Activated CD4-positive, alpha-beta T cell treated with anti-CD3 and anti-CD28 coated beads for 48 hours (primary cell): ENCODE measurements at places on chromosomes 5 and 9.

DNA sequence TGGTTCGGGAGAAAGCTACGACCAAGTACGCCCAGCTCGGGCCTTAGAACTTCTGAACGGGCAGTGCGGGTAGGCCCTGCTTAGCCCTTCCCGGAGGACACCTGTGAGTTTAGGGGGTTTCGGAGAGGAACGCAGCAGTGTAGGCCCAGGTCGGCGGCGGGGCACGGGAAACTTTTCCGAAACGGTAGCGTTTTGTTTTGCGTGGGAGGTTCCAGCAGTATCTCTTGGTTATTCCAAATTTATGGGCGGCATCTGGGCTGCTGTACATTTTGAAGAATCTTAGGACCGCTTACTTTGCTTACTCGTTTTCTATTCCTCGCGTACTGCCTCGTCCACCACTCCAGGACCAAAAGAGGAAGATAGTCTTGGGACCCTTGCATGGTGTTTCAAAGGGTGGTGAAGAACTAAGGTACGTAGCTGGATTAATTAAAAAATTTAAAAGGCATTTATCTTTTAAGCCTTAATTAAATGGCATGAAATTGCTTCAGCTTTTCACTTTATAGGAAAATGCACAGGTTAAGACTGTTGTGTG lies 492 bp downstream of the TENT2 start:
- DNase-seq, result no peak

GRCh38 chr5:178377583-178378270 lies 145.1 kb upstream of the PHYKPL start:
- no peak for DNase-seq

- DNase-seq, result no peak
Observed at GRCh38 chr9:123832858-123833650, 96.9 kb downstream of the DENND1A start.

GRCh38 chr9:15115041-15115440 lies 192.0 kb downstream of the TTC39B start:
- DNase-seq, result no peak

DNA sequence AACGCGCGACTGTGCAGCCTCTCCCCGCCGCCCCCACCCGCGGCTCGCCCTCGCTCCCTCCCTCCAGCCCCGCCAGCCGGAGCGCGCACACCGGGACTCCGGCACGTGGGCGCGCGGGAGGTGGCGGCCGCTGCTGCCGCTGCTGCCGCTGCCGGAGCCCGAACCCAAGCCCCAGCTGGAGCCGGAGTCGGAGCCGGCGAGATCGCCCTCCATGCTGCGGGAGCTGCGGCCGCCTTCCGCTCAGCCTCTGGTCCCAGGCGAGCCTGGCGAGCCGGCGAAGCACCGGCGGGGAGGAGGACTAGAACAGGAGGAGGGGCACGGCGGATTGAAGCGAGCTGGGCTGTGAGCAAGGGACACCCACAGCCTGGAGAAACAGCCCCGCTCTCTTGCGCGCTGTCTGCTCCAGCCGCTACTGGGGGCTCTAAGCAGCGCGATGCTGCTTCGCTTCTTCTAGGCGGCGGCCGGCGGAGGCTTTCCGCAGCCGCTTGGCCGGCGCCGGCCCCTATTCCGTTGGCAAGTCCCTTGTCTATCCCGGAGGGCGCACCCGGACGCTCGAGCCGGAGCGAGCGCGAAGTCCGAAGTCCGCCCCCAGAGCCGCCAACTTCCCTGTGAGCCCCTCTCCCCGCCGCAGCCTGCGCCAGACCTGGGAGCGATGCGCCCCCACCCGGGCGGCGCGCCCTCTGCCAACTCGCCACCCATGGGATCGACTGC lies 598.7 kb upstream of the SGCD start:
- DNase-seq, result no peak

DNA sequence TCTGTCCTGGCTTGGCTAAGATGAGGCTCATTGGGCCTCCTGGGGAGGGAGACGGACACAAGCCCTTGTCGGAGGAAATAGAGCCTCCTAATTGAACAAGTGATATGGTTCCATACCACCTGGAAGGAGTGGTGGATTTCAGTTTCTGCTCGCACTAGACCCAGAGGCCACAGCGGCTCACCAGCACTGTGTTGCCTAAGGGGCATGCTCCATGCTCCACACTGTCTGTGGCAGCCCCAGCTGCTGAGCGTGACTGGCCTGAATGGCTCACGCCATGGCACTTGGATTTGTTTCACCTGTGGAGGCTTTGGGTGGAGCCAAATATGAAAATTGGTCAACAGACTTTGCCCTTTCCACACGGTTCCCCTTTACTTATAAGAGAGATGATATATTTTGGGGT lies 181.1 kb downstream of the HSPA4 start:
- DNase-seq, result no peak

- peak; percentile 35 for DNase-seq
Observed at GRCh38 chr5:143606043-143606752, 202.7 kb upstream of the NR3C1 start.

DNA sequence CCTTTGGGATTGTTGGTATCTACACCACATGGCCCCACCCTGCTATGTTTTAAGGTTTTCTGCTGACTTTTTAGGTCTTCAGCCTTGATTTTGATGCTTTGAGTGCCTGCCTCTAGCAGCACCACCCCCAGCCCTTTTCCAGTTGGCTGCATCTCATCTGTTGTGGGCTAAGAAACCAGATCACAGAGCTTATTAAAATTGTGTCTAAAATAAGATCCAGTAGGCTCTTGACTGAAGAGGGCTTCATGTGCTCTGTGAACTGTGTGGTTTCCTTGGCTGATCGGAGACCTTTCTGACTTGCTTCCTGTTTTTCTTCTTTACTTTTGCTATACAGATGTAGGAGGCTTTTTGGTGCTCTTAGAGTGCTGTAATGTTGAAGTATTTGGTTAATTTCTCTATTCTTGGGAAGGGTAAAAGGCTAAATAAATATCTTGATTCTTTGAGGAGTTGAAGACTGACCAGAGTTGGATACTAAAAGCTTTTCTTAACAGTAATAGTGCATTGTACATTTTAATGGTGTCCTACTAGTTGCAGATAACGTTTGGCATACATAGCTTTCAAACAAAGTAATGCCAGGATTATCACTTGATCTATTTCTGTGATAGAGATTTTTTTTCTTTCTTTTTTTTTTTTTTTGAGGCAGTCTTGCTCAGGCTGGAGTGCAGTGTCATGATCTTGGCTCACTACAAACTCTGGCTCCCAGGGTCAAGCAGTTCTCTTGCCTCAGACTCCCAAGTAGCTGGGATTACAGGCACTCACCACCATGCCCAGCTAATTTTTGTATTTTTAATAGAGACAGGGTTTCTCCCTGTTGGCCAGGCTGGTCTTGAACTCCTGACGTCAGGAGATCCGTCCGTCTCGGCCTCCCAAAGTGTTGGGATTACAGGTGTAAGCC lies 4.5 kb downstream of the UBE2D2 start:
- DNase-seq, result peak; percentile 26

- no peak for DNase-seq
Observed at GRCh38 chr9:130177898-130178805, 5.9 kb downstream of the NCS1 start.

DNA sequence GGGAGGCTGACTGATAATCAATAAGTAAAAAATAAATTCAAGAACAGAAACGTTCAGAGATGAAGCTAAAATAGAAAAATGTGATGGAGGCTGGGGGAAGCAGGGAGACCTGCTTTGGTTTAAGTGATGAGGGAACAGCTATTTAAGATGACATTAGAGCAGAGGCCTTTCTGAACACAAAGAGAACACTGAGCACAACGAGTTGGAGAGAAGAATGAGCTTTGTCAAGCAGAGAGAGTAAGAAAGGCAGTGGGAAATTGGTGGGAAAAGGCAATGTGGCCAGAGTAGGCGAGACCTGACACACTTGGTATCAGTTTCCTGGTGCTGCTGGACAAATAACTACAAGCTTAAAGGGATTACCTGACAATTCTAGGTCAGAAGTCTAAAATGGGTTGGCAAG lies 20.0 kb downstream of the AUH start:
- no peak for DNase-seq

DNA sequence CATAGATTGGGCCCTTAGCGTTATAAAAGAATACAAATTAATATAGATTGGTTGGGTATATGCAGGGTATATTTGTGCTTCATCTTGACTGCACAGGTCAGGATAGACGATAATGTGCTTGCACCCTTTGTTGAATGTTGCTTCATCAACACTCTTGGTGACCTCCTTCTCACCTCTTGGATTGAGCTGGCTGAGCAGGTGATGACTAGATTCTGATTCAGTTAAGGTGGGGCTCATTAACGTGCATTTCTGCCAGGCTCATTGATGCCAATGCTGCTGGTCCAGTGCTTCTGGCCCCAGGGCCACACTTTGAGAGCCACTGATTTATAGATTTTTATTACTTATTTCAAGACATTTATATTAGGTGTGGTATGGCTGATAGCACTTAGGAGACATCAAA lies 27.7 kb downstream of the PCSK5 start:
- DNase-seq, result peak; percentile 25

GRCh38 chr5:28164568-28164967 lies 1126.2 kb upstream of the CDH9 start:
- DNase-seq, result no peak

GRCh38 chr5:113705657-113706056 lies 192.2 kb downstream of the YTHDC2 start:
- DNase-seq, result no peak

DNA sequence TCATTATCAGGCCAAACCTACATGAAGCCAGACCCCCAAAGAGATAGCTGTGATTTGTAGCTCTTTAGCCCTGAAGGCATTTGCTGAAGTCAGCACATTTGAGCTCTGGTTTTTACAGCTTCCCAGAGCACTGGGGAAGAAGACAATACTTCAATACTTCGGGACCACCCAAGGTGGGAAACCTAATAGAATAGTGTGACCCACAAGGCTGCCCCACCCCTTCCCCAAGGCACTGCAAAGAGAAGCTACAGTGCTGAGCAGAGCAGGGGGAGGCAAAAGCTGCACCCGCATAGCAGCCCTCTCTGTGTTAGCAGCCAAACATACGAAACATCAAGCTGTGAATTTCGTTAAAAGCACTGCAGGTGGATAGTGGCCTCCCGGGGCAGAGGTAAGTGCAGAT lies 87.3 kb downstream of the HSD17B3 start:
- DNase-seq, result no peak

DNA sequence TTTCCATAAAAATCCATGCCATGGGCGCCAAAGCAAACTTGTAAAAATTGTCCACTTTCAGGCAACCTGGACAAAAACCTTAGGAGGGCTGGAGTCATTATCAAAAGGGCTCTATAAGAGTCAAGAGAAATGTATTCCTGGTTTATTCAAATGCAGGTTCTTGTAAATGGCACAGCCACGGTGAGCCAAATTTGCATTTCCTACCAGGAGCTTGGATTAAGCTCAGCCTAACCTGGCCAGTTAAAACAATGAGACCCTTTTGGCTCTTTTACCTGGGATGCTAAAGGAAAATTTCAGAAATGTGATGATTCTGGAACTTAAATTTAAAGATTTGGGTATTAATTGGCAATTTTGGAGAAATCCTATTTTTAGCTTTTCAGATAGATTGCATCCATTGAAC lies 8.9 kb upstream of the ZNF474 start:
- no peak for DNase-seq

DNA sequence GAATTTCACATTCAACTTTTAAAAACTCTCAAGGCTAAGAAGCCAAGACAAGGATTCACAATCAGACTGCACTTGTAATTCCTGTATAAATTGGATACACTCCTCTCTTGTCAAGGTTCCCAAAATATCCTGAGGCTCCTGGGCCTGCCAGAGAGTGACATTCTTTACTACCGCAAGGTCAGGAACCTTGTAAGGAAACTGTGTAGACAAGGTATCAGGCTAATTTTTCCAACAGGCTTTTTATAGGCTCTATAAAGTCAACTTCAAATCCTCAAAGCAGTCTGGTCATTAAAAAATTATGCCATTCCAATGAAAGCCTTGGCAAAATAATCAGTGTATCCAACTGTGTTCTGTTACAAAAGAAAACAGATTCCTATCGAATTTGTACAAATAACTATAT lies 15.5 kb upstream of the PAIP1 start:
- DNase-seq, result no peak

DNA sequence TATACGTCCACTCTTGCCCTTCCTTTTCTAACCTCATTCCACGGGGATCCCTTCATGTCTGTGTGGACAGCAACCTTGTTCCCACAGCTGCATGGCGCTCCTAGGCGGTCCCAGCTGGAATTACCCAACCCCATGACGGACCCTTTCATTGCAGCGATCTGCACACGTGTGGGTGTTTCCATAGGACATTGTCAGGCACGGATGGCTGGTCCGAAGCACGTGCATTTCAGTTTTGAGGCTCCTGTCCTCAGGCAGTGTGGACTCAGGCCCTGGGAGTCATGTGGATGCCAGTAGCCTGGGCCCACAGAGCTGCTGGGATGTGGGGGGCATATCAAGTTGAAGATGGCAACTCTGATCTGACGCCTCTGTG lies 15.0 kb downstream of the CARD19 start:
- DNase-seq, result no peak

GRCh38 chr5:87777877-87778276 lies 365.1 kb upstream of the CCNH start:
- no peak for DNase-seq

GRCh38 chr5:57431759-57432158 lies 50.9 kb downstream of the ACTBL2 start:
- DNase-seq, result no peak

DNA sequence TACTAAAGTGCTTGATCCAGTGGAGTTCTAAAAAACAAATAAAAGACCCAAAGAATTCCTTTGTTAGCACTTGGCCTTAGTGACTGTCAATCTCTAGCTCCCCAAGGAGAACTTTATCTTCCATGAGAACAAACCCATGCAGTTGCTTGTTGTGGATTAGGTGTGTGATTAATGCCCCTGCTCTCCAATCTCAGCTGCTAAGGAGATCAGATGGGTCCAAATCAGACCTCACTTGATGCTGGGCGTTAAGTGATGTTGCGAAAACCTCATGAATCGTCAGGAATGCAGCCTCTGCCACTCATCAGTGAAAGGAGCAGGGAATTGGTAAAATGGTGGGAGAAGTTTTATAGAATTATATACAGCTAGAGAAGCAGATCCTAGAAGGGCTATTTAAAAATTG lies 133.7 kb downstream of the DMAC1 start:
- no peak for DNase-seq

DNA sequence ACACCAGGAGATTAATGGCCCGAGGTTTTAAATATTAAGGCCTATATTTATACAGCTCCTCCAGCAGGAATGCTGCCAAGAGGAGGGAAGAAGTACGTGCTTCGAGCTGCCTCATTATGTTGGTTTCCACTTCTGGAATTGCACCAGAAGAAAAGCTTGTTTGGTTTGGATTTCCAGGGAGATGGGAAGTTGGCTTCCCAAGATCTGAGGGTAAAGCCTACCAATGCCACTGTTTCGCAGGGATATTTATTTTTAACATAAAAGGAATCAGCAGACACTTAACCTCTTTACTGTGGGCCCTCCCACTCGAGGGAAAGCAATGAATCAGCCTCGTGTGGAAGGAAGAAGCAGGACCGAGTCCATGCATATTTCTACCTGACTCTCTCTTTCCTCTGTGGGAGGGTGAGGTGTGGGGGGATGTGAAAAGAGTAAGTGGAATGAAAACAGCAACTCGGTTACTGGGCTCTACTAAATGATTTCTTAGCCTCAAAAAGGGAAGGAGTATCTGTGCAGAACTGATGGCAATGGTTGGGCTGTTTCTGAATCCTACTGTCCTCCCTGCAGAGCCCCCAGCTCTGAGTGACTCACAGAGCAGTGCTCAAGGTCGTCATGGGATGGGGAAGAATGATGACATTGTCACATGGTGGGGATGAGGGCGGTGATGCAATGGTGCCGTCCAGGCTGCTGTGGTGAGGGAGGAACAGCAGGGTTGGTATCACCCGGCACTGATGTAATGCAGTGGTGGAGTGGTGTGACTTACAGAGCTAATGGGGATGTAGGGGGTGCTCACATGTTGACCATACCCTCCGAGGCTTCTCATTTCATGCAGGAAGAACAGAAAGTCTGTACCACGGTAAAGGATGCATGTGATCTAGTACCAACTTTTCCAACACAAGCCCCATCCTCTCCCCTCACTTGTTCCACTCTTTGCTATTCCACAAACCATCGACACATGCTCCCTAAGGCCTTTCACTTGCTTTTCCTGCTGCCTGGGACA lies 215.0 kb upstream of the PANK3 start:
- DNase-seq, result peak; percentile 68
